Endothelial cell of umbilical vein (primary cell): ENCODE measurements at places on chromosomes 3 and 15. TPM values are rescaled to one million over a fixed set of nuclear protein-coding genes. Genes with fewer than 3 reads are reported as not detected.

The ITIH4 gene
- 0.60 and 2.4 TPM in 2 replicates for total RNA-seq

The SSUH2 gene
- 0.44 TPM in 1 of 2 replicates, not detected in the other for total RNA-seq

The WDR72 gene
- total RNA-seq: not detected in 2 replicates

The IRAK2 gene
- 10.0 and 11.1 TPM in 2 replicates for total RNA-seq

The EPHA6 gene
- total RNA-seq: 0.28 TPM in 1 of 2 replicates, not detected in the other

The PARP9 gene
- 9.7 and 12.5 TPM in 2 replicates for total RNA-seq

The SLC24A5 gene
- total RNA-seq: not detected in 2 replicates

The C3orf85 gene
- total RNA-seq: not detected in 2 replicates

The P2RY14 gene
- total RNA-seq: not detected in 2 replicates

DNA sequence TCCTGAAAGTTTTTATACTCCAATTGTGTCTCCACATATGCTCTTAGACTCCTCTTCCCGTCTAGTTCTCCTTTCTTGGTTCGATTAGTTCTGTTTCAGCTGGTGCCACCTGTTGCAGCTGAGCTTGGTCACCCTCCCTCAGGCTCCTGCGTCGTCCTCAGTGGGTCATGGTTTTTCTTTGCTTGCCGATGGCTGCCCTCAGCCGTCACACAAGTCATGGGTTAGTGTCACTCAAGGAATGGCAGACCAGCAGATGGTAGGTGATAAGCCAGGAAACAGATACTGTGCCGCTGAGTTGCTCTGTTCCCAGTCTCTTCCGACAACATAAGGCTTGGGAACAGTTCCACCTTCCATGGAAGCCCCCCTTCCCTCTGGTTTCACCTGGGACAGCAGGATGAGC, 109.9 kb downstream of the IGF1R start:
- DNase-seq: no peak

DNA sequence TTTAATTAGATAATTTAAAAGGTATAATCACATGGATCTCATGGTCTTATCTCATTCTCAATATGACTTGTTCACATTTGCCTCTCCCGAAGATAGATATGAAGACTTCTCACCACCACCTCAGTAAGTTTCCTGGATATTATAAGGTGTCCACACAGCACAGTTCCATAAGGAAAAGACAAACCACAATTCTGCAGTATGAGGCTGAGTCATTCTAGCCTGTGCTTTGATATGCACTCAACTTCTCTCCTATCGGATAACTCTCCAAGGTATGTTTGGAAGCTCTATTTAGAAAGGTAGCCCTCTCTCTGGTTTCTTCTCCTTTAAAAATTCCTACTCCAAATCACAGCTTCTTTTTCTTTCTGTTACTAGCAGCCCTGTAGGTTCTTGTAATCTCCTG, 612.8 kb downstream of the ZPLD1 start:
- DNase-seq: no peak

- DNase-seq: no peak
Observed at GRCh38 chr3:196666001-196666867, 26.7 kb downstream of the NRROS start.

DNA sequence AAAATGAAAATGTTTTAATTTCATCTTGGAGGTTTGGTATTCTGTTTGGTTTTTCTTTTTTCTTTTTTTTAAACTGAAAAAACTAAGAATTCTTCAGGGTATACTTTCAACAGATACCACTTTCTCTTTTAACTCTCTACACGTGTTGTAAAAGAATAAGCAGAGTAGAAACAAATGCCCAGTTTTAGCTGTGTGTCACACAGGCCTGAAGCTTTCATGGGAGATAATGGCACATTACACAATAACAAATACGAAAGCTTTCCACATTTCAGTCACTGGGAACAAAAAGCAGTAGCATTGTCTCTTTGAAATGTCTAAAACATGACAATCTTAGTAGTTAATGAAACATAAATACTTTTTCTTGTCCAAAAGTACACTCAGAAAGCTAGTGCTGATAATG, 818.5 kb downstream of the TBL1XR1 start:
- DNase-seq: no peak

DNA sequence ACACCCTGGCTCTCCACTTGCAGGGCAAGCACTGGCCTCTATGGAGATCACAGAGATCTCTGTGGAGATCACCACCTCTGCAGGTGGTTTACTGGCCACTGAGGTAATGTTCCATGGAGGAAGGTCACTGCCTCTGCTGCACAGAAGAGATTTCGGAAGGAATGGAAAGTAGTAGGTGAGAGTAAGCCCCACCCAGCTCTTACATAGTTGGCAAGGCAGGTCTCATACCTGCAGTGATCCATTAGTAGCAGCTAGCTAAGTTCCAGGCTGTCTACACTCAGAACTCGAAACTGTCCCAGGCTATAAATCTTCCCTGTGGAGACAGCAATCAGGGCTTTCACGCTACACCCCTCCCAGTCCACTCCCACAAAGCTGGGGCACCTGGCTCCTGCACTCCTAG, 194.3 kb upstream of the MANF start:
- DNase-seq: no peak

- DNase-seq: no peak
Observed at GRCh38 chr3:189457201-189457607, 174.0 kb upstream of the TP63 start.

- no peak for DNase-seq
Observed at GRCh38 chr15:63006032-63006878, 36.3 kb upstream of the TPM1 start.

DNA sequence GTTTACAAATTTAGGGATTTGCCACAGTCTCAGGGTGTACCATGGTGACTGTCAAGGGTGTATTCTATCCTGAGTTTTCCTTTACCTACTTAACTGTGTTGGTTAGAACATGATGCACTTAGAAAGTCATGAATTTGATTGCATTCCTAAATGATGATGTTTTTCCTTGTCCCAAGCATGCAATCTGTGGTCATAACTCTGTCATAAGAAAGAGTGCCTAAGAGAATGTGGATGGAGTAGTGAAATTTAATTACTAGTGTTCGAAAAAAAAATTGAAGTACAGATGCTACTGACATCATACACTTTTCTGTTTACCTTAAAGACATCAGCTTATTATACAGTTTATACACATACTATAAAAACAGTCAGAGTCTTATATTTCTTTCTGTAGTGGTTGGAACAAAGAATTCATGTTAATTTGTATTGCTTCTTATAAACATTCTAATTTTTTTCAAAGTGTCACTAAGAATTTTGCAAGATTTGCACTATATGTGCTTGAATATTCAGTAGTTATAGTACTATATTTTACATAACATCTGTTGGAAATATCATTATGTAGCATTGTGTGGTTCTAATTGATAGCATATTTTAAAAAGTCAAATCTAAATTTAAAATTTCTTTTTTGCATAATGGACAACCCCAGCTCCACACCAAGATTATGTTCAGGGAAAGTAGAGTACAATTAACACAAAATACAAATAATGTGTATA, 231.3 kb upstream of the KCNMB2 start:
- DNase-seq: no peak

GRCh38 chr3:176739159-176739558, 458.1 kb downstream of the TBL1XR1 start:
- no peak for DNase-seq
